Adrenal gland (tissue), 19 donors: ENCODE measurements at places on chromosomes 7 and 10. TPM values are rescaled to one million over a fixed set of nuclear protein-coding genes. Genes with fewer than 3 reads are reported as not detected.

DNA sequence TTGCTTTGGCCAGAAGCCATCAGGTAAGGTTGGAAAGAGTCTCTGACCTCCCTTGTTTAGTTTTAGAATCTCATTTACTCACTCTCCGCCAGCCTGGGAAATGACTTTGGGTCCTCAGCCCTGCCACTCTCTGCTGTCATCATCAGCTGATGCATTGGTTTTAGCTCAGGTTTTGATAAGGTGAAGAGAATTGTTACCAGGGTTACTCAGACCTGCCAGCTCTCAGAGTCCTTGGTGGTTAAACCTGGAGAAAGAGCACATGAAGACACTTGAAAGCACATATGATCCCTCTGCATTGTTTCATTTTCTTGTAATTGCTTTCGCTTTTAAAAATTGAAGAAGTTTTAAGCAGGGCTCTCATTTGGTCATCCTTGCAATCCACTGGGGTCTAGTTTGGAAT lies 4.0 kb upstream of the CROT start:
- DNase-seq, result no peak

GRCh38 chr10:2948127-2948854 lies 119.1 kb upstream of the PFKP start:
- DNase-seq, result no peak

- no peak for DNase-seq
These were observed 9.9 kb upstream of the SRRM3 start for GRCh38 chr7:76191783-76192240.

DNA sequence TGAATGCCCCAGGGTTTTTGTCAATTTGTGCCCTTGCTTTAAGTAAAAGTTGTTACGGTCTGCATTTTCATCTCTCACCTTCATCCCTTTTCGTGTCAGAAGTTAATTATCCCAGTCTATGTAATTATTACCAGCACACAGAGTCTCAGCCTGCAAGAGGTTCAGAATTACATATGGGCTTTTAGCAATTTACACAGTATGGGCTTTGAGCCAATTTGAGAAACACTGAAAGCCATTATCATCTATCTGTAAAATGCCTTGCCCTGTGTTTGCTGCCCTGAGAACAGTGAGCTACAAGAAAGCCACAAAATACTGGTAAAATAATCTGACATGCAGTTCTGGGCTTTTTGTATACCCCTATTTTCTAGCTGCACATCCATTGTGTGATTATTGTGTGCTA lies 125.6 kb upstream of the STEAP4 start:
- no peak for DNase-seq

DNA sequence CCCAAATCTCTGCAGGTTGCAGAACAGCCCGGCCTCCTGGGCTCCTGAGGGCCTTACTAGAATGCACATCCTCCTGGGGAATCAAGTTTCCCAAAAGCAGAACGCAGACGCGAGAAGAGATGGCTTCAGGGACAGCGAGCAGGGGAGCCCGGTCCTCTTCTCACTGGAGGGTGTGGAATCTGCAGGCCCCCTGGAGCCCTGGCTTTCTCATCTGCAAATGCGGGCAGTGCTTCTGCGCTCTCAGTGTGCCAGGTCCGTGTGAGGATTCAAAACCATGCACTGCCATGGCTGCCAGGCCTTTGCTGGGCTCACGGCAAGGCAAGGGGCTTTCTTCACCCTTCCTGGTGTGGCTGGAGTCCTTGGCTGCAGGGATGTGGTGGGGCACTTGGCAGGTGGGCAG lies 330.9 kb upstream of the MKI67 start:
- no peak for DNase-seq

GRCh38 chr10:44990965-44991364 lies 9.8 kb upstream of the ZNF22 start:
- no peak for DNase-seq

- DNase-seq, result no peak
These were observed 133.2 kb upstream of the ADARB2 start for GRCh38 chr10:1870491-1870890.

- DNase-seq, result no peak
These were observed 39.4 kb downstream of the MMRN2 start for GRCh38 chr10:86918022-86918471.

GRCh38 chr10:52801947-52802346 lies 29.4 kb upstream of the MBL2 start:
- no peak for DNase-seq

GRCh38 chr7:15720849-15721471 lies 34.5 kb upstream of the MEOX2 start:
- peak; percentile 35 for DNase-seq

DNA sequence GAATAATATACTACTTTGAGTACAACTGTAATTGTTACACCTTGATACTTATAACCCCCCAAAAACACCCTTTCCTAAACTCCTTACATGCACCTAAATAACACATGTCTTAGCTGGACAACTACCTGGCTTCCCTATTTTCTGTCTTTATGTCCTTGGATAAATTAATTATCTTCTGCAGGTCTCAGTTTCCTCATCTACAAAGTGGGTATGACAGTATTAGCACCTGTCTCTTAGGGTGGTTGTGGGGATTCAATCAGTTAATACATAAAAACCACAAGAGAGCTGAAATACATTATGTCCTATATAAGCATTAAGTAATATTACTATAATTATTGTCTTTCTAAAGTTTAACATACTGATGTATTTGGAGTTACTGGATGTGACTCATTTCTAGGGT lies 10.8 kb downstream of the STEAP2 start:
- DNase-seq, result no peak

GRCh38 chr10:99279626-99280111 lies 44.0 kb upstream of the HPSE2 start:
- DNase-seq, result no peak

- no peak for DNase-seq
These were observed 22.7 kb downstream of the DYNC1I1 start for GRCh38 chr7:95794917-95795515.

DNA sequence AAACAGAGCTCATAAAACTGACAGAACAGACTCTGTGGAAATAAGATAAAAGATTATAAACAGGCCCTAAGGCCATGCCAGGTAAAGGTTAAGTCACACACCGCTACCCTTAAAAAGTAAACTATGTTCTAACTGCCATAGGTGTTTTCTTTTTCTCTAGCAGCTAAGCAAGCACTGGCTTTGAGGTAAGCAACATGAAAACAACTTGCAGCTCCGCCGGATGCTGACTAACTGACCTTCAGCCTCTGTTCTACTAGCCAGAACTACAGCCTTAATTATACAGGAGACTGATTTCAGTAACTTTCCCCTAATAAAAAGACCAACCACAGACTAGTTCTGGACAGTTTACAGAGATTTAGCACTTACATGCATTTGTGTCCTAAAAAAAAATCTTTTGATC lies 708.3 kb downstream of the CCSER2 start:
- no peak for DNase-seq

- no peak for DNase-seq
These were observed 5.4 kb downstream of the PSD start for GRCh38 chr10:102413053-102413705.

DNA sequence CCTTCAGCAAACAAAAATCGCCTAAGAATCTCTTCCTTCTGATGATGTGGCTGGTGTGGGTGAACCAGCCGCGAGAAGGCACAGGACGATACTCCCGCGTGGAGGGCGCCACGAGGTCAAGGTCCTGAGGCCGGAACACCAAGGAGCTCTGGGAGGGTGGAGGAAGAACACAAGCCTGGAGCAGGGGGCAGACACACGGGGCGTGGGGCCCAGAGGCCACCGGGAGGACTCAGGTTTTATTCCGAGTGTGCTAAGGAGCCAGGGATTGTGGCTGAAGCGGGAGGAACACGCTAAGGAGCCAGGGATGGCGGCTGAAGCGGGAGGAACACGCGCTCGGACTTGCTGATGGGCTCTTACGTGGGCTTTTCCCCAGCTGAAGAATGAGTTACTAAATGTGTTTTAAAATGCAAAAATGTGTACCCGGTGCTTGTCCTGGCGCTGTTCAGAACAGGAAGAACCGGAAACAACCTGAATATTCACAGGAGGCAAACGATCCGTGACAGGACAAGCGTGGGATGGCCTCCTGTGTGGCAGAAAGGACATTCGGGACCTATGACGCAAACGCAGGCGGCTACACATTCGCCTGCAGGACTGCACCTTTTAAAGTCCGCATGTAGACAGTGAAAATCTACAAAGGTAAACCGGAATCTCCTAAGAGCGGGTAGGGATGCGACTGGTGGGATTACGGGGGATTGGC lies 64.0 kb downstream of the MAD1L1 start:
- no peak for DNase-seq

DNA sequence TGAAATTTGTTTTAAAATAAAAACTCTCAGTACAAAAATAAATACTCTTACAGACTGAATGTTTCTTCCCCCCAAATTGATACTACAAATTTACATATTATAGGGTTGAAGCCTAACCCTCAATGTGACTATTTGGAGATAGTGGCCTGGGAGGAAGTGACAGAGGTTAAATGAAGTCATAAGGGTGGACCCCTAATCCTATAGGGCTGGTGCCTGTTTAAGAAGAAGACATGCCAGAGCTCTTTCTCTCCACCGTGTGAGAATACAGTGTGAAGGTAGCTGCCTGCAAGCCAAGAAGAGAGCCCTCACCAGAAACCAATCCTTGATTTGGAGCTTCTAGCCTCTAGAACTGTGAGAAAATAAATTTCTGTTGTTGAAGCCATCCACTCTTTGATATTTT lies 67.6 kb downstream of the MCU start:
- no peak for DNase-seq

DNA sequence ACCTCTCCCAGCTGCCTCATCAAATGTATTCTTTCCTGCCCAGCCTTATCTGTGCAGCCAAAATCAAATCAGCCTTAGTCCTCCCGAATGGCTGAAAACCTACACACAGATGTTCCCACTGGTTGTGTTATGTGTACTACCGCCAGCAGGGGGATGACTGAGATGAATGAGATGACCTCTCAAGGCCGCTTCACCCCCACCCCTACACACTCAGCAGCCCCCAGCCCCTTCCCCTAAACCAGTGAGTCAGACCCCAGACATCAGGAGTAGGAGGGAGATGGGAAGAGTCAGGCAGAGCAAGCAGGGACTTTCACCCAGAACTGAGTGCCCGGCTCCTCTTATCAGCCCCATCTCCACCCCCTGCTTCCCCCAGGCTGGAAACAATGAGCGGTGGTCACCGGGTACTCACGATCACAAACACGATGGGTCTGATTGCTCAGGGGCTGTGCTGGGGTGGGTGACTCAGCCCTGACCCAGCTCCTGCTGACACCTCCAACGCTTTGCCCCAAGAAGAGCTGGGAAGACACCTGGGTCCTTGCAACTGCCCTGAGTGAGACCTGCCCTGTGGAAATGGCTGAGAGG lies 6.5 kb upstream of the C10orf105 start:
- no peak for DNase-seq

DNA sequence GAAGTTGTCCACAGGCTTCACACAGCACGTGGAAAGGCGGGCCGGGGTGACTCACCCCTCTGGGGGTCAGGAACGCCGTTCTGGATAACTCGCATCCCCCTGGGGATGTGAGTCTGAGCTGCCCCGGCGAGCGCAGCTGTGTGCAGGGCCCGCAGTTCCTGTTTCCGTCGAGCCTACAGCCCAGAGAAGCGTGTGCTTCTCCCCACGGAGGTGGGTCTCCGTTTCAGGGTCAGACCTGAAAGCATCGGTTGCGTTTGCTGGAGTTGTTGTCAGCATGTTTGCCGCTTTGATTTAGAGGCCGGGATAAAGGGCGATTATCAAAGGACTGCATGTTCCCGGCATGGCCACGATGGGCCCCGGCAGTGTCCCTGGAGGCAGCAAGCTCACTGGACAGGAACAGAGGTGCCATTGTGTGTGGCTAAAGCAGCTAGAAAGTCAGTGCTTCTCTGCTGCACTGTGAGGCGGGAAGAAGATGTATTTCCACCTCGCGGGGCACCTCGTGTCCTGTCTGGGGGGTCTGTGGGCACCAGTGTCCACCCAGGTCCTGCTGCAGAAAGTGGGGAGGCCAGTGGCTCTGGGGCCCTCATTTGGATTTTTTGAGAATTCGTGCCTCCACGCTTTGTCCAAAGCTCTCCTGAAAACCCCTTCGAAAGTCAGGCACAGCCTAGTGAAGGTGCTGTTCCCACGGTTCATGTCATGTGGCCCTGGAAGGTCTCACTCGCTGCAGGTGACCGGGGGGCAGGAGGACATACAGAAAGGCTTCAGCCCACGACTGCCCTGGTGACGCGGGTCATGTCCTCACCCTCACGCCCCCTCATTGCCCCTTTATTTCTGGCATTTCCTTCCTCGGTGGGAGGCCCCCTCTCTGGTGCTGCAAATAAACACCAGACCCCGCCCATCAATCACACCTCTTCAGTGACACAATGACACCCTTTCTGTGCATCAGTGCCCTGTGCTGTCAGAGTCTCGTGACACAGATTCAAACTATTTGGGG lies 27.4 kb upstream of the GDI2 start:
- DNase-seq, result peak; percentile 22

GRCh38 chr7:22477876-22478450 lies 22.0 kb downstream of the STEAP1B start:
- no peak for DNase-seq

DNA sequence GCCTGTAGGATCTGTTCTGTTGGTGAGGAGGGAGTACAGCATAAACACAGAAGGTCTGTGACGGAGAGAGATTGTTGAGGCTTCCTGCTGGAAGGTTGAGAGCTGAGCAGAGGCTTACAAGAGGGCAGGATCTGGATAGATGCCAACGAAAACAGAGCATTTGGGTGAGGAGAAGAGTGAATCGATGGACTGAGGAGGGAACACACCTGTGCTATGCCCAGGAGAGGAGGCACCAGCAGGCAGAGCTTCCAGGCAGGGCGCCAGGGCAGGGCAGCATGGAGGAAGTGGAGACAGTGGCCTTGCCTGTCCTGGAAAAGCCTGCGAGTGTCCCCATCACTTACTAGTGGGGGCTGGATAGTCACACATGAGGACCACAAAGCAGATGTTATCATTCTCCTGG lies 282.9 kb downstream of the PAXIP1 start:
- DNase-seq, result no peak

GRCh38 chr10:107474650-107475049 lies 310.1 kb upstream of the SORCS1 start:
- no peak for DNase-seq

Gene ADAM12
- total RNA-seq, result 0.20 TPM

Gene NCAPG2
- total RNA-seq, result 5.9 TPM

Gene TAS2R4
- 5.2 TPM for total RNA-seq

Gene PRLHR
- not detected for total RNA-seq

Gene SPDYE1
- 0.06 TPM for total RNA-seq

Gene PCLO
- 12.1 TPM for total RNA-seq

Gene PDZD7
- total RNA-seq, result 1.9 TPM

Gene HSPA12A
- total RNA-seq, result 49.7 TPM

Gene JCAD
- total RNA-seq, result 24.7 TPM

Gene TAS2R5
- 0.43 TPM for total RNA-seq
